ENCODE measurements at places on chromosomes 11 and 22.

GRCh38 chr11:2188745-2189144 lies 17.1 kb upstream of the TH start:
- DNase-seq: no peak

DNA sequence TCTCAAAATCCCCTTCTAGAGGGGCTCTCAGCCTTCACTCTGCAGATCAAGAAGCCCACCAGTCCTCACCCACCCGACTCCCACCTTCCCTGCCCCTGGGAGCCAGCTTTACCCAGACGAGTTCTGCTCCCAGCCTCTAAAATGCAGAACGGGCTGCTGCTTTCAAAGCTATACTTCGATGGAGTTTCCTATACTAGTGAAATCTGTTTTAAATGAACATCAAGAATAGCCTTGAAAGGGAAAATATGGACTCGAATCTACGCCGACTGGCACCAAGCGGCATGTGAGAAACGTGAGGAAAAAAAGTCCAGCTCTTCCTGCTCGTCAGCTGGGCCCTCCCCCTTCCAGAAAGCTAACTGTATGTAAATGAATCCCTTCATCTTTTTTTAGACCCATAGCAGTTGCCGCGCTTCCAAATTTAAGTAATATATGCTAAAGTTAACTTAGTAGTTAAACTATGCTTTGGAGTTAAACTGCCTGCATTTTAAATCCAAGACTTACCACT lies 211.7 kb downstream of the NTM start:
- DNase-seq: no peak

DNA sequence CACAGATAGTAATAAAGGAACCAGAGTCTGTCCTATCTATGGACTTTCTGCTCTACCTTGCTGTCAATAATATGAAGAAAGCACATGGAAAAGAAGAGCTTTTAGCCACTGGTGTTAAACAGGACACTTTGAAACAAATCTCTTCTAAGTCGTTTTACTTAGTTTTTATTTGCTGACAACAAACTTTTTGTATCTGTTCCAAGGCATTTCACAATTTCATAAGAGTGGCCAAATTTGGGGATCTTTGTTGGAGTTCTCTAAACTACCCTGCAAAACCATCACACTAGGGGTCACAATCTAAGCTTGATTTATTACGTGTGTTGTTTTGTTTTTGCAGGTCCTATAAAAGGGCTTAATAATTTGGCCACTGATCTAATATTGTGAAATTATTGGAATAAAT lies 54.4 kb downstream of the BBOX1 start:
- DNase-seq: no peak

GRCh38 chr22:24146791-24147353 lies 34.4 kb upstream of the SUSD2 start:
- no peak for DNase-seq

DNA sequence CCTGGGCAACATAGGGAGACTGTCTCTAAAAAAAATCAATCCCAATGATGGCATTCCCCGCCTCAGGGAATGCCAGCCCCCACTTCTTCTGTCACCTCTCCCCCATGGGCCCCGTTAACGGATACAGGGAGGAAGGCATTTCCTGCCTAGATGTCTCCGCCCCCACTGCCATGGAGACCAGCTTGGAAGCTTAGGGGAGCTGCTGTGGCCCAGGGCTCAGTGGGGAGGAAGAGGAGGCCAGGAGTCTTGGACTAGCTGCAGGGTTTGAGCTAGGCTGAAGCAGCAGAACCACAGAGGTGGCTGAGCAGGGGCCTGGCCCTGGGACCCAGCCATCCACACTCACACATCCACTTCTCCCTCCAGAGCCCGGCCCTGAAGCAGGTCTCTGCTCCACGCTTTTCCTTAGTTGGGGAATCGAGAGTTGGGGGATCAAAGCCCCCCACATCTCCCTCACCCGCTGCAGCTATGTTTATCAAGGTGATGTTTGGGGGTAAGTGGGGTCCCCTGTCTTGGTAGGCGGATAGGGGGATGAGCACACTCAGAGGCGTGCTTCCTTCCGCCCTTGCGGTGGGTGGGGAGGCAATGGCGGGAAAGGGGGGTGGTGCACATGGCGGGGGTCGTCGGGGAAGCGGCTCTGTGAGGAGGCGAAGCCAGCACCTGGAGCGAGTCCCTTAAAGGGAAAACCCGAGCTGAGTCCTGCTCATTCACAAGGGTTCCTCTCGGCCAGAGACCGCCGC lies at the start of gene C22orf15:
TSS of gene C22orf15 (plus strand) at position 149 of the 737 bp plus-strand sequence. CDS start at position 466, 317 bp downstream.
- peak; percentile 27 for DNase-seq

DNA sequence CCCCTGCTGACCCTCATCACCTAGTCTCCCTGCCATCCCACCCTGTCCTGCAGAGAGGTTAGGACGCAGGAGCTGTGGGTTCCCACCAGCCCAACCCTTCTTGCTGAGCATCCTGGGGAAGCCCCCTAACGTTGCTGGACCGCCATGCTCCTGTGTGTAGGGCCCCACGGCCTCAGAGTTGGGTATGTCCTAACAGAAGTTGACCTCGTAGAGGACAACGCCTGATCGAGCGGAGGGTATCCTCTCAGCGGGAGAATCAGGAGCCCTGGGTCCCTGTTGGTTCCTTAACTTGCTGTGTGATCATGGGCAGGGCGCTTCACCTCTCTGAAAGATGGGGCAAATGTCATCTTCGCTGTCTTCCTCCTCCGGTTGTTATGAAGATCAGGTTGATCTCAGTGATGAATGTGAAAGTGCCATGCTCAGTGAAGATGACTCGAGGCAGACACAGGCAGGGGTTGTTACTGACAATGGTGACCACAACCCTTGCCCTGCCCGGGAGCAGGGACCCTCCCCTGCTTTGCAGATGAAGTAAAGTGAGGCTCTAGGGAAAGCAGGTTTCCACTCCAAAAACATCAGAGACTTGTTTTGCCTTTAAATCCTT lies 19.3 kb upstream of the CD5 start:
- DNase-seq: peak; percentile 49

DNA sequence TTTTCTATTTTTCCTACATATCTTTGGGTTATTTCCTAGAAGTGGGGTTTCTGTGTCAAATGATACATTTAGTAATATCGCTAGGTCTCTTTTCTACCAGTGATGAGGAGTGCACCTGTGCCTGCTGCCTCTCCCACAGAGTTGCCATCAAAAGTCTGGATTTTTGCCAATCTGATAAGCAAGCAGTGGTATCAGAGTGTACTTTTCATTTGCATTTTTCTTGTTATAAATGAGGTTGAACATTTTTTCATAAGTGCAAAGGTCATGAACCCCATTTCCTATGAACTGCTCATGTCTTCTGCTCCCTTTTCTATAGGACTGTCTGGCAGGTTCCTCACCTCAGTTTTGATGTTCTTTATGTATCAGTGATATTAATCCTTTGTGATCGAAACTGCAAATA lies 1.7 kb downstream of the TRPM5 start:
- DNase-seq: peak; percentile 16

GRCh38 chr22:42275176-42275575 lies 4.7 kb upstream of the TCF20 start:
- no peak for DNase-seq

GRCh38 chr11:6362185-6362872 lies 27.9 kb upstream of the SMPD1 start:
- DNase-seq: no peak

DNA sequence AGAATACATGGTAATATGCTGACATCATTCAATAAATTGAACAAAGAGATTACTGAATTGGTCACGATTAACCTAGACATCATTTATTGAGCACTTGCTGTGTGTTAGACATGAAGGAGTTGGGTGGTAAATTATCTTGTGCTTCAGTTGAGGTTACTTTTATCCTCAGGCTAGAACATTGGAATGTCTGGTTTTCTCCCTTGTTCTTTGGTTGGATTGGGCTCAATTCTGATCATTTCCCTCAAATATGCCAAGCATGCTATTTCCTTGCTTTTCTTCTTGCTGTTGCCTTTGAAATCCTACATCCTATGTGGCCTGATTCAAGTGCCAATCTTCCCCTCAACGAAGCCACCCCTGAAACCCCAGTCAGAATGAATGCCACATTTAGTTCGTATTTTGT lies 65.8 kb downstream of the DEUP1 start:
- no peak for DNase-seq

DNA sequence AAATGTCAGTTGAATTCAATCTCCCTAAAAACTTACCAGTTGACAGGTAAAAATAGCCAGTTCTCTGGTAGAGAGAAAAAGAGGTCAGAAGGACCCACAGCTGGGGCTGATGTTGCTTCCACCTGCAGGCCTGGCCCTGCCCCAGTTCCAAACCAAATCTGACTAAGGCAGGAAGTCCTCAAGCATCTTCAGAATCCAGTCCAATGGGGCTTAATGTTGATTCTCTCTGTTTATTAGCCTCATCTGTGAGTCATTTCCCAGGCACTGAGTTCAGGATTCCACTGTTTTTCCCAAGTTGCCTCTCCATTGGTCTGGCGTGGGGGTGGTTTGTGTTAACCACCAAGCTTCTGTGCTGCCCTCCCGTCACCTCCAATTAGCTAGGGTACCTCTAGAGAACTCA lies 601.8 kb downstream of the INSC start:
- DNase-seq: no peak

DNA sequence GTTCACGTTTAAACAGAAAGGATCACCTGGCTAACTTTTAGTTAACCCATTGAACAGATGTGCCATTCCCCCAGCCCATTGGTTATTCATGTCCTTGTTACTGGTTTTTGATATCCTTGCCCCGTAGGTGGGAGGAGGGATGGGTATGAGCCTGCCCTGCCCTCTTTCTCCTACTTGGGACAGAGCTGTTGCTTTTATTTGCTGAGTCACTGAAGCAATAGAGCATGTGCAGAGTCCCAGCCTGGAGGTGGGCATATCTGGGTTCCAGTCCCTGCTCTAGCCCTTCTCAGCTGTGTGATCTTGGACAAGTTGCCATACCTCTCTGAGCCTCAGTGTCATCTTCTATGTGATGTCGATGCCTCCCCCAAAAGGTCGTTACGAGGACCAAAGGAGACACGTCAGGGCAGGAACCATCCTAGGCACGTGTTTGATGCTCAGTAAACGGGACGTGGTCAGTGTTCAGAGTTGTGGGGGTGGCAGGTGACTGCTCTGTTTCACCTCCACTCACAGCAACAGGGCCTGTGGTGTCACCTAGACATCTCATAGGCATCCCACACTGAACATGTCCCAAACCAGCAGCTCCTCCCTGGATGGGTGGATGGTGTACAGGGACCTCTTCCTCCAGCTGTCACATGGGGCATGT lies 61.0 kb downstream of the BMAL1 start:
- no peak for DNase-seq

DNA sequence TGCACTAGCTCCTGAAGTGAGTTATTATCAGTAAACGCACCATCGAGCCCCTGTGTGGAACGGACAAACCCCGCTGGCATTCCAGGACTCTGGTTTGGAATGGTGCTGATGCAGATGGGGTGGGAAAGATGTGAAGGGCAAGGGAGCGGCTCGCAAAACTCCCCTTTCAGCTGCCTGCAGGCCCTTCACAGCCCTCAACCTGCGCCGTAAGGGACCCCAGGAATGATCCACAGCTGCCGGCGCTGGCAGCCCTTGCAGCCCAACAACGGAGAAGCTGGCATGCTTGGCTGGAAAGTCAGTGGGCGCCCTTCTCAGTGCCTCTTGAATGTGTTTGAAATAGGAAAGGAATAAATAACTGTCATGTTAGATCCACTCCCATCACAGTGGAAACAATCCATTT lies 1445.5 kb downstream of the BRD1 start:
- no peak for DNase-seq

GRCh38 chr22:41532908-41533825 lies 11.1 kb downstream of the POLR3H start:
- DNase-seq: peak; percentile 71

DNA sequence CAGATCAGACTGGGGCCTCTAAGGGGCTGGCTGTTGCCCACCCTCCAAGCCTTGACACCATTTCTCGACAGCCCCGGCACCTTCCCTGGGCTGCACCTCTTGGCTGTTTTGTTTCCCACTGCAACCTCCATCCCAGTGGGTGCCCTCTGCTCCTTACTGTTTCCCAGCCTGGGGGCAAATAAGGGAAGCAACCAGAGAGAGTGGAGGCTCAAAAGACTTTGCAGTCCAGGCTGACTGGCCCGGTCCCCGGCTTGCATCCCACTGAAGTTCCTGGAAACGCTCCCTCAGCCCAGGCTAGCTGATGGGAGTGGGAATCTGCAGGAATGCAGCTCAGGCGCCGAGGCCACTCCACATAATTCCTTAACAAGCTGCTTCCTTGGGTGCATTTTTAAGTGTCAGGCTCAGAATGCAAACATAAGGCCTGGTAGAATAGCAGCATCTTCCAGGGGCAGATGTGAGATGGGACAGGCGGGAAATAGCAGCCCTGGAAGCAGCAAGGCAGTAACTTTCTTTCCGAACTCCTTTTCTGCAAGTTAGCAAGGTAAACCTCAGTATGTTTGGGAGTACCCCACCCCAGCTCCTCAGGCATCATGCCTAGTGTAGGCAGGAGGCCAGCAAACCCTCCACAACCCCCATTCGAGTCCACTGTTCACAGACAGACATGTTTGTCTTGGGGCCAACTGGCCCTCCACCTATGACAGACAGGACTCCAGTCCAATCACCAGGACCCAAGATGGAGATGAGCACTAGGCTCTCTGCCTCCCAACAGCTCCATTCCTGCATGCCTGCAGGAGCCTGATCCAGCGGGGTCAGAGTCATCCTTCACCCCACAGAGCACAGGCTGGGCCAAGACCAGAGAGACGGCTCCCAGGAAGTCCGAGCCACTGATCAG lies 39.3 kb downstream of the RPL27A start:
- DNase-seq: no peak

DNA sequence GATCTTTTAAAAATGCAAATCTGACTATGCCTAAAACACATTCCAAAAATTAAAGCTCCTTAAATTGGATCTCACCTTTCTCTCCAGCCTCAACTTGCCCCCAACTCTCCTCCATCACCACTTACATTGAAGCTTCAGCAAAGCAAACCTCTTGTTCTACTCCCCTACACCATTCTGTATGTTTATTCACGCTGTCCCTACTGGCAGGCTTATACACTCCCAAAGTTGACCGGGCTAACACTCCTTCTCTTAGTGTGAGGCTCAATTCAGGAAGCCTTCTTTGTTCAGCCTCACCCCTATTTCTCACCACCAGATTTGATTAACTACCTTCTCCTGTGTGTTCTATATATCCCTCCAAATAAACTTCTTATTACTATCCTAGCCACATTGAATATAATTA lies 1.8 kb upstream of the GDPD4 start:
- no peak for DNase-seq

- no peak for DNase-seq
Measured at GRCh38 chr22:28795071-28795693, 5.2 kb downstream of the XBP1 start.

- no peak for DNase-seq
Measured at GRCh38 chr11:112318661-112319060, 58.0 kb upstream of the PLET1 start.

DNA sequence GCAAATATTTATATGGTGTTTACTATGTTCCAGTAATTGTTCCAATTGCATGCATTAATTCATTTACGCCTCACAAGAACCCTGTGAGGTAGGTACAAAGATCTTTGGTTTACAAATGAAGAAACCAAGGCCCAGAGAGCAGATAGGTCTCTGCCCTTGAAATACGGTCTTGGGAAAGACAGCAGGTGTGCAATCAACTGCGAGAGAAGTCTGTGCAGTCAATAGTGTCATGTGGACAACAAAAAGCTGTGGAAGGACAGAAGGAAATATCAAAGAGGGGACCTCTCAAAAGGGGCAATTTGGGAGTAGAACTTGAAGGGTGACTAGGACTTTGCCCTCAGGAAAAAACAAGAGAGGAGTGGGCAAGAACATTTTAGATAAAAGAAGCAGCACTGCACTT lies 8.9 kb downstream of the CNTF start:
- no peak for DNase-seq

- no peak for DNase-seq
Measured at GRCh38 chr22:33051960-33052839, 6.0 kb downstream of the SYN3 start.

GRCh38 chr11:78400116-78400515 lies 17.5 kb downstream of the GAB2 start:
- no peak for DNase-seq
